ENCODE measurements at places on chromosomes 7 and 10.

GRCh38 chr7:17392846-17393245 lies 94.4 kb downstream of the AHR start:
- no peak for DNase-seq

DNA sequence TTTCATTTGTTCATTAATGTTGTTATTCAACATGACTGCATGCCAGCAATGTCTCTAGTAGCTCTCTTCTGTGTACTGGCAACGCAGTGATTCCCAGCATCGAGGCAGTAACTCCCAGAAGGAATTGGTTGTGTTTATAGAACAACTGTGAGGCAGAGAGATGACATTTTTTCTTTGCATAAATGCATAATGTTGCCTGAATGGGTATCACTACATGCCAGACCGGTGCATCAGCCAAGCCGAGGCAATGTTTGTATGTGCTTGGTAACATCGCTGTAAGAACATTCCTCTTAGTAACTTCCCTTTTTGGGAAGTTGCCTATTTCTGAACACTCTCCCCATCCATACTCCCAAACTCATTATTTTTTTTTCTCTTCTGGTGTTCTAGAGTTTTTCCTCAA lies 182.9 kb downstream of the HTR7 start:
- DNase-seq, result no peak

DNA sequence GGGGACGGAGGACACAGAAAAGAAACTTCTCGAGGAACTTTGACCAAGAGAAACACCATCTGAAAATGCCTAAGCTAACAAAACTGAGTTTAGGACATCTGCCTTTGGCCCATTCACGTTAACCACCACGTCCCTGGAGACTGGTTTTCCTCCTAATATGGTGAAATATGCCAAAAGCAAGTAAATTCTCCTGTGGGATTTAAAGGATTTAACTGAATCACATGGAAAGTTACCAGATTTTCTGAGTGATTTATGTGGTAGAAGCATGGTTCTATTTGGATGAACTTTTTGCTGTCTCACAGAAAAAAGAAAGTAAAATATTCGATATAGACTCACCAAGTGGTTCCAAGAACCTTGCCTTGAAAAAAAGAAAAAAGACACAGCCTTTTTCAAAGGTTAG lies 30.4 kb upstream of the BMPER start:
- DNase-seq, result no peak

DNA sequence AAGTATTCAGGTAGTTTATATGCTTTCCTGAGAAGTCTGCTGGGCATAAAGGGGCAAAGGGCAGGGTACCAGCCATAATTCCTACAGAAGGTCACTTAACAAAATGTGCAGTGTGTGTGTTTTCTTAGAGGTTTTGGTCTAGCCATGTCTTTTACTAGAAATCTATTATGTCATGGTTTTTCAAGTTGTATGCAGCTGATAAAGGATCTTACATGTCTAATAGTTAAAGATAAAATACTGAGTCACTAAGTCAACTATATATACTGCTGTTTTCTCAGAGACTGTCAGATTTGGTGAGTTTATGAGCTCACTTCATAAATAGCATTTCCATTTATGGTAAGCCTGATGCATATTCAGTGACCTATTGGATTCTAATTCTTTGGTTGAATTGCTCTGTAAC lies 7.7 kb downstream of the CASP2 start:
- DNase-seq, result no peak

GRCh38 chr7:130365511-130366441 lies 14.5 kb upstream of the CPA1 start:
- DNase-seq, result no peak

GRCh38 chr7:156180451-156181229 lies 368.4 kb upstream of the SHH start:
- DNase-seq, result no peak

DNA sequence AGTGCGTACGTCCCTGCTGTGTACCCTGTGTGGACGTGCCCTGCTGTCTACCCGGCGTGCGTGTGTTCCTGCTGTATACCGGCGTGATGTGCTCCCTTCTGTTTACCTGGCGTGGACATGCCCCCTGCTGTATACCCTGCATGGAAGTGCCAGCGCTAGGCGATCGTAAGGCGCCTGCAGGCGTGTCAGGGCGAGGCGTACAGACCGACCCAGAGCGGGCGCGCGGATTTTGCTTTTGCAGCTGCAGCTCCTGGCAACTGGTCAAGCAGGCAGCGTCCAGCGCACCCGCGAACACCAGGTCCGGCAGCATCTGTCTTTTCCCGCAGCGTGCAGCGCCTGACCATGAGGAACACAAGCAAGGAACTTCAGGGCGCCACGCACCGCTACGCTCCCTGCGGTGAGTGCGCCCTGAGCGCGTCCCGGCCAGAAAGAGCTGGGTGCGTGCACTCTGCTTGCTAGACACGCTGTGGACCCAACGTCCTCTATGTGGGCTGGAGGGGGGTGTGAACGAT lies 680 bp downstream of the C7orf57 start:
- DNase-seq, result no peak

DNA sequence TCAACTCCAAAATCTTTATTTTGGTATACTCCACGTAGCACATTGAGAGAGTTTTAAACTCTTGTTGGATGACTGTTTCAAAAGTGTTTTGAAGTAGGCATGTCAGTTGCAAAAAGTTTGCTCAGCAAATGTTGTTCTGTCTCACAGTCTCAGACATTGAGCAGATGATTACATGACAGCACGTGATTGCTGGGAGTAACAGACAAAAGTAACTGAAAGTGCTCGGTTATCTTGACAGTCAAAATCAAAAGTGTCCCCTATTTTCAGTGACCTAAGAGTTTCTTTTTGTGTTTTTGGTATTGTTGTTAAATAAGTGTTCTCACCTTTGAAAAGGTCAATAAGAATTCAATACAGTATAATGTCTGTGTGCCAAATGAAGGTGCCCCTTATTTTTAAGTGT lies 84.3 kb downstream of the CFTR start:
- no peak for DNase-seq

GRCh38 chr10:112361951-112362751 lies 11.8 kb upstream of the ACSL5 start:
- no peak for DNase-seq

GRCh38 chr7:142776206-142776844 lies 5.6 kb downstream of the PRSS2 start:
- no peak for DNase-seq

DNA sequence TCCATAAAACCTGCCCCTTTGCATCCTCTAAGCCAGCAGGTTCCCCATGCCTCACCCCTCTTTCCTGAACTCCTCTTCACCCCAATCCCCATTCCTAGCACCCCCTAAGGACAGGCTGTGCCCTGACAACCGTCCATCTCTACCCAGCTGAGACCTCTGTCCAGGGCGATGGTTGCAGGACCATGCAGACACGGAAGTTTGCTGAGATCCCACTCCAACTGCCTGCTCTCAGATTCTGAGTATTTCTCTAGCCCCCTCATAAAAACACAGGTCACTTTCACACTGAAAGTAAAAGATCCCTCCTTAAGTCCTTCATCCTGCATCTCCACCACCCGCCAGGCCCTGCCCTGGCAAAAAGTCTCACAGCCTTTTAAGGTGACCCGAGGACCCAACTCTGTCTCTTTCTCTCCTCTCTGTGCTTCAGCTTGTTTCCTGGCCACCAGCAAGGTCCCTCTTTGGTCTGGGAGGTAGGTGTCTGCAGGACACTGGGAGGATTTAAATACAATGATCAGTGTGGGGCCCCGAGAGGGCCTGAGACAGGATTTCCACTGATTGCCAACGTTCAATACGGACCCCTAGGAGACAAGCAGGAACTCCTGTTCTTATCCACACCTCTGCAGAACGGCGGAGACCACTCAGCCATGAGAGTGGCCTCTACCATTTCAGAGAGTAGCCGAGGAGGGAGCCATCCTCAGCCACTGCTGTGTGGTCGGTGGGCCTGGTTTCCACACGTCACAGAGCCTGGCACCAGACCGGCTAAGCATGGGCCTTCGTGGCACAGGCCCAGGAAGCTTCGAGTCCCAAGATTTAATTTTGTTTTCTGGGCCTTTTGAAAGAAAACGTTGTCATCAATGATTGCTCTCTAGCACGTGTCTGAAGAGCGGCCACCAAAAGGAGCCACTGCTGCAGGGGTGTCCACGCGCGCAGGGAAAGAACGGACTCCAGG lies 27.9 kb downstream of the CALML3 start:
- DNase-seq, result no peak

DNA sequence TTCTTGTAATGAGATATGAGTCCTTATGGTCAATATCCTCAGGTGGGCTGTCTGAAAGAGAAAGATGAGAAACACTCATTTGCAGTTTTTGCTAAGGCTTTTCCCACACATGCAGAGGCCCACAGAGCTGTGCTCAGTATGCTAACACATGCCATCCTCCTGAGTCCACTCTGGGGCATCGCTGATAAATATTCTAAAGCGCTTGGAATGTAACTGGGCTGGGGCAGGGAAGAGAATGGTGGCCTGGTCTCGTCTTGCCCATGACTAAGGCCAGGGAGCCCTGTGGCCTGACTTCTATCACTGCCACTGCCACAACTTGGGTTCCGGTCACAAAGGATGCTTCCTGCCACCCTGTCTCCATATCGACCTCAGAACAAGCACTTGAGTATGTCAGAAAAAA lies 199.7 kb upstream of the FRMD4A start:
- no peak for DNase-seq

GRCh38 chr7:146414373-146414772 lies 297.8 kb downstream of the CNTNAP2 start:
- DNase-seq, result no peak

DNA sequence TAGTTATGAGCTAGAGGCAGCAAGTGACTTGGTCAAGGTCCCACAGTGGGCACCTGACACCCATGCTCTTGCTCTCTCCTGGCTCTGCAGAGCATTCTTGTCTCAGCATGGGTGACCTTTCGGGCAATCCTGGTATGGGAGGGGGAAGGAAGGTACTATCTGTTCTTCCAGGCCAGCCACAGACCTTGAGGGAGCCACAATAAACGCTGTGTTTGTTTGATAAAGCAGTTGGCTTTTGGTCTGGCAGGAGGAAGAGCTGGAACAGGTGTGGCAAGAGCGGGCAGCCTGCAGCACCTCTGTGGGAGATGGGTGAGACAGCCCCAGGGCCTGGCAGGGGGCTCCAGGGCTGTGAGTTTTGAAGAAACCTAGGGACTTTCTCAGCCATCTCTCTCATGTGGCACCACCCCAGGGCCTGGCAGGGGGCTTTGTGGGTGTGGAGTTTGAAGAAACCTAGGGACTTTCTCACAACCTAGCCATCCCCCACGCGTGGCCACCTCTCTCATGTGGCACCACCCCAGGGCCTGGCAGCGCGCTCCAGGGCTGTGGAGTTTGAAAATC lies 11.4 kb downstream of the CLDN3 start:
- no peak for DNase-seq

- DNase-seq, result no peak
These were observed 151.5 kb upstream of the TARP start for GRCh38 chr7:38424750-38425463.

Data from KG1 (cell line).